ENCODE measurements at places on chromosomes 5 and 9.

DNA sequence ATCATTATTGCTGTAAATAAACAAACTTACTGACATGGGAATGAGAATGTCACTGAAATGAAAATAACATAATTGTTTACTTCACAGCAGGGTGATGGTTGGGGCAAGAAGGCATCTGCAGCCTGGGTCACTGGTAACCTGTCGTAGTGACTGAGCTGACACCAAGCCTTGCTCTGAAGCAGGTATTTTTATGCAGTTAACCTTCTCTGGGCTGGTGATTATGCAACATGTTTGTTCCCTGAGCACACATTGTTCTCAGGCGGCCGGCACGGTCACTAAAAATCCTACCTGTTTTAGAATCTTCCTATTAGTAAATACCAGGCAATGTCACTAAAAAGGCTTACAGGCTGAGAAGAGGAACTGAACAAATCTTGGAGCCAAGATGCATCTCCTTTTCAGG is 157.7 kb upstream of the NR3C1 start:
- no peak for DNase-seq

DNA sequence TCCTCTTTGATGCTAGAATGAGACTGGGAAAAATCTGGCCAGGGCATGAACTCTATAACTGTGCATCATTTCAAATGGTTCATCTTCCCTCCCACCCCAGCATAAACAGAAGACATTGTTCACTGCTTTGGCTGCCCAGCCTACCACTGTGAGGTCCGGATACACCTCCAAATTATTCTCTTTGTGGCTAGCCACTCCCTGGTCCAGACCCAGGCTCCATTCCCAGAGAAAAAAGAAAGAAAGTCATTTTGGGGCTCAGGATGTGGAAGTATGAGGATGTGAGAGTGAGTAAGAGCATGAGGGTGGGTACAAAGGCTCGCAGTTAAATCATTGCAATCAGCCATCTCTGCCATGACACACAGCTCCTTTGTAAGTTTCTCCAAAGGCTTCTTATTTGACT is 559.2 kb downstream of the PSAT1 start:
- no peak for DNase-seq

GRCh38 chr9:128399861-128400260 is 20.8 kb upstream of the CERCAM start:
- DNase-seq = no peak

GRCh38 chr5:7394889-7395431 is 978 bp upstream of the ADCY2 start:
- no peak for DNase-seq

DNA sequence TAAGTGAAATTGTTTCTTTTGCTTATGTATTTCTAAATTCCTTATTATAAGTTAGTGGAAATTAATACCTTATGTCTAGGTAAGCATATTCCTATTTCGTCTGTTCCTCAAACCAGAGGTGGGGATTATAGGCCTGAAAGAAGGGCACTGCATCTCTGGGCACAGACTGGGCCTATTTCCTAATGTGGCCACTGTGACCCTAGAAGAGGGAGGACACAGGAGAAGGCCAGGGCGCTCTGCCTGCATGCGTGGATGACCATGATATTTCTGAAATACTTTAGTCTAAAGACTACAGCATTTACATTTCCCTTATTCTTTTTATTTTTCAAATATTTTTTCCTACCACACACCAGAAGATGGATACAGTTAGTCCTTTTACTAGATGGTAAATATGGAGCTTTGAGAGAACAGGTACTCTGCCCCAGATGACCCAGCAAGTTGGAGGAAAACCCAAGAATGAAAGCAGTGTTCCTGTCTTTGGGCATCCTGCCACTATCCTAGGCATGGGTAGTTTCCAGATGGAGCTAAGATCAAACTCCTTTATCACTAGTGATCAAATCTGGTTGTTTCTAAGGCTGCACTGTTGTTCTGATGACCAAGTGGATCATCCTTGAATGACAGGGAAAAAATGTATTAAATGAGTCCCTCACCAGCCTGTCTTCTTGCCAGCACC is 27.8 kb downstream of the RUSC2 start:
- no peak for DNase-seq

GRCh38 chr5:157050050-157050449 is 8.9 kb downstream of the HAVCR1 start:
- no peak for DNase-seq

GRCh38 chr9:7520396-7520795 is 279.2 kb downstream of the DMAC1 start:
- DNase-seq = no peak

- DNase-seq = peak; percentile 39
These were observed 22.7 kb downstream of the ANXA2R start for GRCh38 chr5:43017428-43017815.

- no peak for DNase-seq
These were observed 30.6 kb upstream of the TTC1 start for GRCh38 chr5:159978358-159978757.

DNA sequence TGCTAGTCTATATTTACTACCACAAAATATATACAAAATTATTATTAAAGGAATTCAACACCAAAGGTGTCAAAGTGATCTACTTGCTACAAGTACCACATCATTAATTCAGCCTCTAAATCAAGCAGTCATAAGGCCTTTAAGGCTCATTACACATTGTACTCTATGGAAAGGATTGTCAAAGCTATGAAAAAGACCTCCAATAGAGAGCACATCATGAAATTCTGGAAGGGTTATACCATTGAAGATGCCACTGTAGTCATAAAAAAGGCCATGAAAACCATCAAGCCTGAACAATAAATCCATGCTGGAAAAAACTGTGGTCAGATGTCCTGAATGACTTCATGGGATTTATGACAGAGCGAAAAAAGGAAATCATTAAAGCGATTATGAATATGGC is 708.0 kb upstream of the FAM174A start:
- DNase-seq = no peak

DNA sequence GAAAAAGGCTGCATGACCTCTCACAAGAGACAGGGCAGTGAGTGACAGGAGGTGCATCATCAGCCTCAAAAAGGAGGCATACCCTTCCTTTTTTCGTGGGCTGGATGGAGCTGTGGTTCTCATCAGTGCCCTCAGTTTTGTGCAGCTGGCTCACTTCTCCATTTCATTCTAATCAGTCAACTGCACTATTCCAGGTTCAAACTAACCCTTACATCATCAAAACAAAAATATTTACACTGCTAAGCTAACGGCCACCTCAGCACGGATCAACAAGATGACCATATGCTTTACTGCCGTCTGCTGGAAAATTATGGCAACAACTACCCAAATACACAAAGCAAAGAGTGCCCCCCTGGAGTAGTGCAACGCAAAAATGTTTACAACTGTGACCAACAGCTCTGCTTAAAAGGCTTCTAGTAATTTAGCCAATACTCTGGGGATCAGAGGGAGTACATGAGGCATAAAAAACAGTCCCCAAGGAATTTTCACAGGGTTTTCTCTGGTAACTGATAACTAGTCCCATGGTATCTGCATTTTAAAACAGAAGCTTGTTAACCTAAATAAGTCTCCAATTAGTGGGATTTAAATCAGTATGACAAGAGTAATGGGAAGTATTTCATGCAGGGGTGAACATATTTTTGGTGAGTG is 10.8 kb downstream of the KCNV2 start:
- DNase-seq = no peak

GRCh38 chr9:115118879-115119218 is 892 bp upstream of the TNC start:
- no peak for DNase-seq

GRCh38 chr9:130640681-130641080 is 23.7 kb upstream of the PRDM12 start:
- no peak for DNase-seq

- no peak for DNase-seq
These were observed 31.0 kb upstream of the PHF24 start for GRCh38 chr9:34927061-34927460.

DNA sequence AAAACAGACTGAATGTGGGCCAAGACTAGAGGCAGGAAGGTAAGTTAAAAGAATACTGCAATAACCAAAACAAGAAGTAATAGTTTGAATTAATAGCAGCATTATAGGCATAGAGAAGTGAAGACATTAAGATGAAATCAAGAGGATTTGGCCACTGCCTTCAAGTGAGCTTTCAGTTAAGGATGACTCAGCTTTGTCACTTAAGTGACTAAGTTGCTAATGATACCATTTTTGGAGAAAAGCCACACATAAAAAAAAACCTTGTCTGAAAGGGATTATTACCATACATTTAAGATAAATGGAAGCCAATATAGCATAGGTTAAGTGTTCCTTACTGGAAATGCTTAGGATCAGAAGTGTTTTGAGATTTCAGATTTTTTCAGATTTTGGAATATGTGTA is 57.0 kb downstream of the ECPAS start:
- DNase-seq = no peak

GRCh38 chr5:157370967-157371366 is 89.0 kb upstream of the NIPAL4 start:
- DNase-seq = no peak

DNA sequence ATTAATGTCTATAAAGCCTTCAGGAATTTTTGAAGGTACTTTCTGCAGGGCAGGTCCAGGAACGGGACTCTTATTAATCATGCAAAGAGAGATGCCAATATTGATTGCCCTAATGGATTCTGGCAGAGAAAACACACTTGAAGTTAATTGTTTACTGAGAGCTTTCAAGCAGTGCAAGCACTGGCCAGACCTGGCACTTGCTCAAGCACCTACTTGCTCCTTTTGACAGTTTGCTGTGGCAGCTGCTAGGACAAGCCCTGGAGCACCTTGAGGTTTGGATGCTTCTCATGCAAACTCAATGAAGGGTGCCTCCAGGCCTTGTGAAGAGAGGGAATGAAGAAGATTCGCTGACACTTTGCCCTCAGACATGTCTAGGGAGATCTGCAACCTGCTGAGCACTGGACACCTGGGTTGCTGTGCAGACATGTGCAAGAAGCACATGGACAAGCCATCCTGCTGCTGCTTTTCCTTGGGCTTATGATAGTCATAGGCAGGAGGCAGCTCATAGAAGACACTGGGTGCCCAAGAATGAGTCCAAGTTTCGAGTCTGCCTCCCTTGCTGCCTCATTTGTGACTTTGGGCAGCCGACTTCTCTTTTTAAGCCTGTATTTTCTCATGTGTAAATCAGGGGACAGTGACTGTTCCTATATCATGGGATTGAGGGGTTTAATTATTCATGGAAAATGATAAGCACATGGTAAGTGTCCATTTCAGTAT is 88.8 kb upstream of the EQTN start:
- no peak for DNase-seq

- no peak for DNase-seq
These were observed 4.2 kb downstream of the UBE2QL1 start for GRCh38 chr5:6452622-6453504.

GRCh38 chr5:133285583-133286021 is 233.8 kb downstream of the HSPA4 start:
- DNase-seq = no peak

GRCh38 chr9:70802206-70802605 is 319.2 kb downstream of the TRPM3 start:
- no peak for DNase-seq

GRCh38 chr5:112757468-112758208 is 20.0 kb downstream of the APC start:
- DNase-seq = no peak

GRCh38 chr5:62386824-62387223 is 16.9 kb downstream of the DIMT1 start:
- no peak for DNase-seq

GRCh38 chr5:150160448-150161081 is 4.9 kb upstream of the PDGFRB start:
- no peak for DNase-seq

GRCh38 chr5:151820903-151821302 is 49.1 kb downstream of the G3BP1 start:
- DNase-seq = no peak

DNA sequence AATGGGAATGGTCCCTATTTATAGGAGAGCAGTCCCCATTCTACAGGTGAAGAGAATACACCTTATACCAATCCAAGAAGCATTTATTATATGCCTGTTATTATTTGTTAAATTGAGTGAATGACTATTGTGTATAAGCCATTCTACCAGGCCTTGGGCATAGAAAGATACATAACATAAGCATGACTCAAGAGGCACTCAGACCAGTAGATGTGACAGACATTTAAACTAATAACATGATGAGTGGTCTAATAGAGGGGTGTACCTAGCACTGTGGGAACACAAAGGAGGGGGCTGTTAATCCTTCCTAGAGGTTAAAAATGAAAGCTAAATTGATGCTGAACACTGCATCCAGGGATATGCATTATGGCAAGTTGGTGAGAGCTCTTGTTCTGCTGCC is 145.0 kb upstream of the TNC start:
- DNase-seq = no peak

DNA sequence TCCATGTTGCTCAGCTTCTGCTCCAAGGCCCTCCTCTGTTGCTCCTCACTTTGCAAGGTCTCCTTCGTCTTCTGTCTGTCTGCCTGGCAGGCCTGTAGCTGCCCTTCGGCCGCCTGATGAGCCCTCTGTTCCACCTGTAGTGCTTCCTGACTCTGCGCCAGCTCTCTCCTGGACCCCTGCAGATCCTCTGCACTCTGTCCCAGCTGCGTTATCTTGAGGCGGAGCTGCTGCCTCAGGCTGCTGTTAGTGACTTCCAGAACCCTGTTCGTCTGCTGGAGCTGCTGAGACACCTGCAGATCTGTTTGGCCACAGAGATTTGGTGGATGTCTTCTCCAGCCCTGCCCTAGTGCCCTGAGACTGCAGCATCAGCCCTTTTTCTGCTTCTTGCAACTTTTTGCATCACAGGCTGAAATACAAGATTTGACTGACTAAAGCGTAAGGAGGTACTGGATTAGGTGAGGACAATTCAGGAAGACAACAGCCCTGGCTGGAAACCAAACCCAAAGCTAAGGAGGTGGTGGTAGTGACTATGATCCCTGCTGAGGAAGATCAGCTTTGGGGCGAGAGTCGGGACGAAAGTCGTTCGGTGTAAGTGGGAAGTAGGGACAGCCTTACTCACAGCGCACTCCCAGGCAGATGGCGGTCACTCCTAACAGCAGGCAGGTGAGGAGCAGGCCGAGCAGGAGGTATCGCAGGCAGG is 2.1 kb downstream of the CD72 start:
- DNase-seq = no peak

DNA sequence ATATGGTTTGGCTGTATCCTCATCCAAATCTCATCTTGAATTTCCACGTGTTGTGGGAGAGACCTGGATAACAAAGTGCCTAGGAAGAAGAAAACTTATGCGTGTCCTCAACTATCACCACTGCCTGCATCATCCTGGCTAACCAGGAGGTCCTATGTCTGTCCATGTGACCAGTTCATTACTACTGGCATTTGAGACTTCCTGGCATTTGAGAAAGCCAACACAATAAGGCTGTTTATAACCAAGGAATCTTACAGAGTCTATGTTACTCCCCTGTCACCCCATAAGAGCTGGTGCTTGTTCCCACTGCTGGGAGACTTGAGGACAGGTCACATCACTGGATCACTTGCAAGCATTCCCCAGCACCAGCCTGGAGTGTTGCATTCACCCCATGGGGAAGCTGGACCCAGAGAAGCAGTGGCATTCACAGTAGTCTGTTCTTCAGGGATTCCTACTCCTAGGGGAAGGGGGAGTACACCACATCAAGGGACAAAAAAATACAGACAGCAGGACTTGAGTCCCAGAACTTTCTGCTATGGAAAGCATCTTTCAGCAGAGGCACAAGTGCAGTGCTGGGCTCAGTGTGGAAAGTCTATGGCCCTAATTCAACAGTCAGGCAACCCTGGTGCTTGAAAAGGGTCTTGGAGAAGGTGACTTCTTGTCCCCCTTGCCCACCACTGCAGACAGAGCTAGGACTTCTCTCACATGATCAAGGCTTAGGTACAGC is 717.1 kb downstream of the SEMA5A start:
- DNase-seq = no peak

GRCh38 chr9:72753266-72753893 is 199.5 kb downstream of the ALDH1A1 start:
- DNase-seq = no peak

- no peak for DNase-seq
These were observed 403.7 kb upstream of the ZNF608 start for GRCh38 chr5:125150041-125150669.
